ENCODE measurements at places on chromosomes 3 and 15.

DNA sequence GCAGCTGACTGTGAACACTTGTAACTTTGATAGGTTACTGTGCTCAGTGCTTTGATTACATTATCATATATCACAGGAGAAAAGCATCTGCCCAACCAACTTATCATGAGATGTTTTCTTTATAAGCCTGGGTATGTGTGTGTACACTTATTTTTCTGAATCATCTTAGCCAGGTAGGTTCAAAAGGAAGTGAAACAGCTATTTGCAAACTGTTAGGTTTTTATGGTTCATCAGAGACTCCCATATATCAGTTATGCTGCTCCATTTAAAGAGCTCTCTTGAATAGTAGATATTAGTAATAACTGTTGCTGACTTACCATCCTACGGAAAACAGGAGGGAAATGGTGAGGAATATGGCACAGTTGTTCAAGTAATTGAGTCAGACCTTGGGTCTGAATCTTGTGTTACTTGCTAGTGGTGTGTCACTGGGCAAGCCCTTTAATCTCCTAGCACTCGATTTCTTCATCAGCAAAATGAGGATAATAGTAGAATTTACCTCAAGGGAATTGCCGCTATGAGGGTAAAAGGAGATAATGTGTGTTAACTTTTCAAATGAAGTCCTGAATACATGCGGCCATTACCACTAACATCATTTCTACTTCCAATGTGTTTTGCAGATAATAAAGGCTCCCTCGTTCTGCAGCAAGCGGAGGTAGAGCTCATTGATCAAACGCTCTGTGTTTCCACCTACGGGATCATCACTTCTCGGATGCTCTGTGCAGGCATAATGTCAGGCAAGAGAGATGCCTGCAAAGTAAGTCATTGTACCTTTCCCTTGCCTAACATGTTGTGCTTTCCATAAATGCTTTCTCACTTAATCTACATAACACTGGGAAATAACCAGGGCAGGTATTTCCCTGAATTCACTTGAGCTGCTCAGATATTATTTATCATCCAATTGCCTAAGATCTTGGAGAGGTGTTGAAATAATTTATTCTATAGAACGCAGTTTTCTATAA, 7.8 kb upstream of the C3orf52 start:
- DNase-seq, result no peak

GRCh38 chr15:59828263-59828662, 139.1 kb upstream of the BNIP2 start:
- DNase-seq, result no peak

DNA sequence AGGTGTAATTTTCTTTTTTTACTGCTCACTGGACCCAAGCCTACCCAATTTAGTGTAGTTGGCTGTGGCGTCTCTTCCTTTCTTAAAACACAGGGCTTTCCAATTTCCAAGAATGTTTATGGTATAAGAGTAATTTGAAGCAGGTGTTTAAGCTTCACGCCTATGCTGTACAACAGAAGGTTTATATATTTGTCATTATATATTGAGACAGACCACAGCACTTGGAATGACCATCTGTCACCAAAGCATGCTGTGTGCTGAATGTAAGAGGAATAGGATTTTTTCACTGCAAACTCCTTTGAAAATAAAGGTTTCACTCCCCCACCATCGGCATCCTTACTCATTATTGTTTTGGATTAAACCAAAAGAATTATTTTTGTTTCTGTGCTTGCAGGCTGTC, 325.7 kb downstream of the OTOL1 start:
- no peak for DNase-seq

GRCh38 chr3:69675786-69676530, 63.3 kb upstream of the MITF start:
- no peak for DNase-seq

- no peak for DNase-seq
These were observed 3.1 kb downstream of the CFAP44 start for GRCh38 chr3:113438224-113438623.

DNA sequence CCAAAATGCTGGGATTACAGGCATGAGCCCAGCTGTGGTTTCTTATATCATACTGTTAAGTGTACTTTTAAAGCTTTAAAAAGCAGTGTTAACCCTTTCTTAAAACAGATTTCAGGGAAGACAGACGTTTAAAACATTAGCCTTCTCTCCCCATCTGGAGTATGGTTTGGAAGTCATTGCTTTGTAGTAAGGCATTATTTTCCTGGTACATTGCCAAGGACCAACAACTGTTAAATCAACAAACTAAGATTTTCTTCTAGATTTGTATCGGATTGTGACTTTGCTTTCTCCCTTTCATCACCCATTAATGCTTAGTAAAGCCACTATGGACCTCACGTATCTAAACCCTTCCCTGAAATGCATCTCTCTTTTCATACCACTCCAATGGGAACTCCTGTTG, 50.5 kb downstream of the UBE2E1 start:
- no peak for DNase-seq

DNA sequence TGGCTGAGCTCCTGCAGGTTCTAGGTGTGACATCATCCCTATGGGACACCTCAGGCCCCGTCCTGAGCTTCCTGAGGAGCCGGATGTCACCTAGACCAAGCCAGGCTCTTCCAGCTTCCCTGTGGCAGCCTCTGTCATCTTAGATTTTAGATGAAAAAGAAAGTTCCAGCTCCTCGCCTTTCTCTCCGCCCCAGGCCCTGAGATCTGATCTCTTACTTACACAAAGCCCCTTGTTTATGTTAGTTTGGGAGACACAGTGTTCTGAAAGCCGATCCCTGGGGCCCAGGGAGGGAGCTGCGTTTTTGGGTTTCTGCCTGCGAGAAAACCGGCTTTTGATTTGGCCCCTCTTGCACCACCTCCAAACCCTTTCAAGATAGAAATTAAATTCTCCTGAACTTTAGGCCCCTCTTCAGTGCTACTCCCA, 40.2 kb upstream of the FAM107A start:
- no peak for DNase-seq

DNA sequence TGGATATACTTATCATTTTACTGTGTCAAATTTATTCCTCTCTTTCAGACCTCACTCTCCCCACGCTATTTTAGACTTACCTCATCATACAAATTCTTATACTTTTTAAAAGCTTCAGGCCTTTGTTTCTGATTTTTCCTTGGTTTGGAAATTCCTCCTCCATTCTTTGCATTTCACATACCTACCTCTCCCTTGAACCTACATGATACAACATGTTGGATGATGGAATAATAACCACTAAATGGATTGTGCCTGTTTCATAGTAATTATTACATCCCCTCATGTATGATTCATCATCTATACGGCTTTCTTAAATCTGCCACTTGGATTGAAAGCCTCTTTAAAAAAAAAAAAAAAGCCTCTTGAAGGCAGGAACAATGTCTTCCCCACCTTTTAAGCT, 24.6 kb downstream of the TRIP4 start:
- DNase-seq, result no peak

DNA sequence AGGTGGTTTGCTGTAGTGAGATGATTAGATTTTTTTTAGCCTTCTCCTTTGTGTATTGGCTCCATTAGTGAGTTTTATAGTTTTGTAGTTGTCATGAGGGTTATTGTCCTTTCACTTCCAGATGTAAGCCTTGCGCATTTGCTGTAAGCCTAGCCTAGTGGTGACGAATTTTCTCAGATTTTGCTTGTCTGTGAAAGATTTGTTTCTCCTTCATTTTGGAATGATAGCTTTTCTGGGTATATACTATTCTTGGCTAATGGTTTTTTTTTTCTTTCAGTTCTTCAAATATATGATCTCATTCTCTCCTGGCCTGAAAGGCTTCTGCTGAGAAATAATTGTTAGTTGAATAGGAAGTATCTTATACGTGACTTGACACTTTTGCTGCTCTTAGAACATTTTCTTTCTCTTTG, 166.5 kb upstream of the THRB start:
- no peak for DNase-seq
